Right ventricle myocardium superior (tissue), 1 donor: ENCODE measurements at places on chromosomes 6 and 20. TPM values are rescaled to one million over a fixed set of nuclear protein-coding genes. Genes with fewer than 3 reads are reported as not detected.

CD93 gene
- 37.0 TPM for total RNA-seq

TSHZ2 gene
- 4.9 TPM for total RNA-seq

ANKEF1 gene
- 0.73 TPM for total RNA-seq

CTCFL gene
- total RNA-seq = not detected

DLK2 gene
- total RNA-seq = 1.0 TPM

C20orf144 gene
- total RNA-seq = not detected

NR2E1 gene
- total RNA-seq = not detected

F13A1 gene
- total RNA-seq = 136 TPM

PARD6B gene
- total RNA-seq = 4.7 TPM

PKHD1 gene
- not detected for total RNA-seq

ZFP64 gene
- total RNA-seq = 7.9 TPM

DNA sequence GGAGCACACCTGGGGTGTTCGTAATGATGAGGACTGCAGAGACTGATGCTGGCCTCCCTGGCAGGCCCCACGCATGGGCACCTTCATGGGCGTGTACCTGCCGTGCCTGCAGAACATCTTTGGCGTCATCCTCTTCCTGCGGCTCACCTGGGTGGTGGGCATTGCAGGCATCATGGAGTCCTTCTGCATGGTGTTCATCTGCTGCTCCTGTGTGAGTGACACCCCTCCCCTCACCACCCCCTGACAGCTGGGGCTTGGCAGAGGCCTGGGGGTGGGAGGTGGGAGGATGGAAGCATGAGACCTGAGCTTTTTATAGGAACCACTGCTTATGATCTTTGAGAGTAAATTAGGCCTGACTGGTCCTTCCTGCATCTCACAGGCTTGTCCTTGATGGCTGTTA lies 6.7 kb downstream of the SLC12A5 start:
- no peak for DNase-seq

GRCh38 chr20:3916364-3916763 lies 27.2 kb downstream of the PANK2 start:
- DNase-seq = no peak

DNA sequence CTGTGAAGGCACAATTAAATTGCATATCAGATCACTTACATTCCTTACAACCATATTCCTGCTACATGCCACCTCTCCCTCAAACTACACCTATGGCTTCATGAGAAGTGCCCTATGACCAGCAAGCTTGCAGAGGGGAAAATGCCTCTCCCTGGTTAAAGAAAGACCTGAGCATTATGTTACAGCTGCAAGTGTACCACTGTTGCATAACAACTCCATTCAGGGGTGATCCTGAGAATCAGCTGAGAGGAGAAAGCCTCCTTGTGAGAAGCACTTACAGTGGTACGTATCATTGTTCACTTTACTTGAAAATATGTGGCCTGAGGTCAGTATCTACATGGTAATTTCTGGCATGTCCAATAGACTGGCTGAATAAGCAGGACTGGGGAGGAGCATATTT lies 20.0 kb downstream of the PDSS2 start:
- no peak for DNase-seq

- DNase-seq = no peak
Measured at GRCh38 chr6:72553531-72554511, 68.0 kb upstream of the KCNQ5 start.

- DNase-seq = no peak
Measured at GRCh38 chr6:167293088-167293589, 2.0 kb downstream of the UNC93A start.

GRCh38 chr6:22025468-22026163 lies 271.2 kb downstream of the PRL start:
- DNase-seq = no peak

GRCh38 chr20:22763257-22763906 lies 179.0 kb upstream of the FOXA2 start:
- DNase-seq = peak; percentile 50

DNA sequence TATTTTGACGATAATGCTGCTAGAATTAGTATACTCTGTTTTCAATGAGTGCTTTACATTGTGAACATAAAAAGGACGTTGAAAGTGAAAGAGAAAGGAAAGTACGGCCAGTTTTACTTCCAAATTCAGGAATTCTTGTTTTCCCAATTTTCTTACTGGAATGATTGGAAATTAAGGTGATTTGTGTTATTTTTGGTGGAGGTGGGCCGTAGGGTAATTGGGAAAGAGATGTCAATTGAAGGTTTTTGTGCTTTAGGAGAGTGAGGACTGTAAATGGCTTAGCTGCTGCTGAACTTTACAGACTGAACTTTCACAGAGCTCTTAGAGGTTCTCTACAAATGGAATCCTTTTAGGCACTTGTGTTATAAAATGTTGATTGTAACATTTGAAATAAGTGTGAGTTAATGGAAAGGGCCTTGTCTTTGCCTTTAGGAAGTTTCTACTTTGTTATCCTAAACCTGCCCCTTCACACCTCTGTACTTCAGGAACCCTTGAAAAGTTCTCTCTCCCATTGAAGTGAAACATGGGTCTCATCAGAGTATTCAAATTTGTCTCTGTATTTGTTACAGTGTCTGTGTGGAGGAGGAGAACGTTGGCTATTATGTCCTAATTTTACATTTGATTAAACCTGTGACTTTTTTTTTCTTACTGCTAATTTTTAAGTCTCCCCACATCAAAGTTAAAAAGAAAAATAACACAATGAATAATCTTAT lies 256.4 kb downstream of the ARID1B start:
- DNase-seq = no peak

- DNase-seq = no peak
Measured at GRCh38 chr6:48086187-48086586, 24.8 kb downstream of the PTCHD4 start.

DNA sequence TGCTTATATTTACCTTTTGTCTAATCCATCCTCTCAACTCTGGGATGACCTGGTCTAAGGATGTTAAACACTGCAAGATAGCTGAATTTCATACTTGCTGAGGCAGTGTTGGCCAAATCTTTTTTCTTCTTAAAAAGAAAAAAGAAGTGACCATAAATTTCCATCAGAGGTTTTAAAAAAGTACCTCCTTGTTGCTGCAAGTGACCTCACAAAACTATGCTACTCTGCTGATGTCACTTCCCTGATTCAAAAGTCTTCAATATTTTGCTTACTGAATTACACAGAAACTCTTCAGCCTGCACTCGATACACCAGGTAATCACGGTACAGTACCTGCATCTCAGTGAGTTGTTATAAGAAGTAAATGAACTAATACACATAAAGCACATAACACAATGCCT lies 107.2 kb upstream of the PRDM1 start:
- no peak for DNase-seq

DNA sequence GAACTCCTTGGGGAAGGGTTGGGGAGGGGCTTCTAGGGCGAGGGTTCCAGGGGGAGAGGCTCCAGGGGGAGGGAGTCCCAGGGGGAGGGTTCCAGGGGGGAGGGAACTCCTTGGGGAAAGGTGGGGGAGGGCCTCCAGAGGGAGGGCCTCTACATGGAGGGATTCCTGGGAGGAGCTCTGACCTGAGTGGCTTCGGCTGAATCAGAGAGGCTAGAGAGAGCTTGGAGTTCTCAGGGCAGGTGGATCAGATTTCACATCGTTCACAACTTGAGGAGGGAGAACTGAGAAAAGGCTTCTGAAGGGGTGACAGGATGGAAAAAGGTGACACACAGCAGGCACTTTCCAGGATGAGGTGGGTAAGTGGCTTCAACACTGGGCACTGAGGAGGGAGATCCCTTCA lies 49.1 kb downstream of the DAAM2 start:
- DNase-seq = no peak

GRCh38 chr6:53032849-53033248 lies 32.4 kb upstream of the FBXO9 start:
- DNase-seq = no peak

DNA sequence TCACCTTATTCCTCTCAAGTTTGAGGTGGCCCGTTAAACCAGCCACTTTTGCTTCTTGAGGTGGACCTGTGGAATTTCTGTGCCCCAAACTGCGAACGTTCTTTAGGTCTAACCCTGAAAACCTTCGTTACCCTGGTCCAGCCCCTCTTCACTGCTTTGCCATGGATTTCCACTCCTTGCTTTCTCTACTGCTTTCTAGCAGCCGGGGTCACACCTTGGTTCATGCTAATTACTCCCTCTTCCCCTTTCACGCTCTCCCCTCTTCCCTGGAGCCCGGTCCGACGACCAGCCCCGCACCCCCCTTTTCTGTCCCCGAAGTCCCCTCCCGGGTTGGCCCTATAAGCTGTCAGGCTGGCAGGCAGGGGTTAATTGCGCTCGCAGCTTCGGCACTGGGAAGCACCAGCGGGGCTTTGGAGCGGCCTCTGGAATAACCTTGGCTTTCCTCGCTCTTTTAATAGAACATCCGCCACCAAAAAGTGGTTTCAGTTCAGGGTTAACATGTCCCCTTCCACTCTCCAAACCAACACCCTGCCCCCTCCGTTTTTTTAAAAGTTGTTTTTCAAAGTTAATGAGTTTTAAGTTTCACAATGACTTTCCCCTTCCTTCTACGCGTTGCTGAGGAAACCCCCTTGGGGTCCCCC lies 1.4 kb upstream of the HIVEP1 start:
- peak; percentile 84 for DNase-seq

- DNase-seq = no peak
Measured at GRCh38 chr6:130134582-130134981, 88.2 kb downstream of the SAMD3 start.

GRCh38 chr6:107832151-107833056 lies 8.3 kb upstream of the SCML4 start:
- no peak for DNase-seq

DNA sequence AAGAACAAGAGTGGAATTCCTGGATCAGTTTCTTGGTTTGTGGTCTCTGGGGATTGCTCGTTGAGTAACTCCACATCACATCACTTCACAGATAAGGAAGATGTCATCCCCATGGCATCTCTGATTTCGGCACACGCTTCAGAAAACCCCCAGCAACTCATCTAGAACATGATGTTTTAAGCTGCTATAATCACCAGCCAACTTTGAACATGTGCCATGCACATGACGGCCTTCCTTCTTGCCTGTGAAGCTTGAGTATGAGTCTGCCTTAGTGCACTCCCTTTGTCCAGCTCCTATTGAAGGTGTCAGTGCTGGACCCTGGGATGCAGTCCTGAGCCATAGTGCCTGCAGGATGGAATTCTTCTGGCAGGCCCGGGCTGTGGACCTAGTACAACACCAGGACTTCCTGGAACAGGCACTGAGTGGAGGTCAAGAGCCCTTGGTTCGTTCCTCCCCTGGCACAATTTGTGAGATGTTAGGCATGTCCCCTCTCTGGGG lies 231.5 kb upstream of the SUPT3H start:
- DNase-seq = no peak

DNA sequence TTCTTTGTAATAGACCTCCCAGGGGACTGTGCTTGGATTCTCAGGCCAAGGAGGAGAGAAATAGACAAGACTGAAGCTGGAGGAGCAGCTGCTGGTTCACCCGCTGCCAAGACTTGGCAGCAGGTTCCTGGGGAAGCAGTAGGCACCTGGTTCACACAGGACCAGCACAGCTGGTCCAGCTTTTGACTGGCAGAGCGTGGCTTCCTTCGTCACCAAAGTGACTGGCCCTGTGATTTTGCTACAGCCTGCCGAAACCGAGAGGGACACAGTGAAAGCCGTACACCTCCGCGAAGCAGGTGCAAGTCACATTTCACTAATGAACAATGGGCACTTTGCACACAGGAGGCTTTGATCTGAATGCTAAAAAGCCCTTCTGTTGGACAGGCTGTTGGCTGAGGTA lies 199.0 kb downstream of the RNF144B start:
- DNase-seq = no peak

DNA sequence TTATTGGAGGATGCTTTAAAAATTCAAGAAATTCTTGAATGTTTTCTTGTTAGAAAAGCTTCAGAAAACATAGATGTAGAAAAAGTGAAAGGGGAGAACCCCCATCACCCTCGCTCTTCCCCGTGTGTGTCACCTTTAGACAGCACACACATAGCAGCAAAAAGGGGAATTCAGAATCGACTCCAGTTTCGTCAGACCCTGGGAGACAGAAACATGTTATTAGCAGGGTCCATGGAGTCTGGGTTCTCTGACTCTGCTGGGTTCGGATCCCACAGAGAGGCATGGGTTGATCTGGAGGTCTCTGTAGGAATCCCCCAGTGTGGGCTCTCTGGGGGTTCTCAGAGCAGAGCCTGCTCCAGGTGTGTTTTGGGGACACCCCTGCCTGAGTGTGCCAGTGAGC lies 43.7 kb downstream of the ARHGAP40 start:
- no peak for DNase-seq

- no peak for DNase-seq
Measured at GRCh38 chr6:47057830-47058540, 15.9 kb upstream of the ADGRF1 start.

DNA sequence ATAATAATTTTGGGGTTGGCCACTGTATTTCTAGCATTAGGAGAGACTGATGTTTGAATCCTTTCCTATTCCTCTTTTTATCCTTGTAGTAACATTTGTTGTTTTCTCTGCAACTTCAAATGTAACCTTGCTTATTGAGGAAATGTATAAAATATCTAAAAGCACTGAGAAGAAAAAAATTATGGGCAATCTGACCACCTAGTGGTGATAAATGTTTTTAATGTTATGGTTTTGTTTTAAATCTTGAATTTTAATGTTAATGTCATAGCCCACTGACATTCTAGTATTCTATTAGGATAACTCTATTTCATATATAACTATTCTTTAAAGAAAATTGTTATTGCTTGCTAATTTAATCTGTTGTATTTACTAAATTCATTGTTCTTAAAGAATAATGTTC lies 134.4 kb downstream of the FARS2 start:
- no peak for DNase-seq

GRCh38 chr6:94721459-94721858 lies 855.9 kb upstream of the MANEA start:
- no peak for DNase-seq

- DNase-seq = no peak
Measured at GRCh38 chr6:51778666-51779065, 308.7 kb downstream of the PKHD1 start.

GRCh38 chr6:27091661-27092315 lies 155.7 kb upstream of the PRSS16 start:
- DNase-seq = no peak

DNA sequence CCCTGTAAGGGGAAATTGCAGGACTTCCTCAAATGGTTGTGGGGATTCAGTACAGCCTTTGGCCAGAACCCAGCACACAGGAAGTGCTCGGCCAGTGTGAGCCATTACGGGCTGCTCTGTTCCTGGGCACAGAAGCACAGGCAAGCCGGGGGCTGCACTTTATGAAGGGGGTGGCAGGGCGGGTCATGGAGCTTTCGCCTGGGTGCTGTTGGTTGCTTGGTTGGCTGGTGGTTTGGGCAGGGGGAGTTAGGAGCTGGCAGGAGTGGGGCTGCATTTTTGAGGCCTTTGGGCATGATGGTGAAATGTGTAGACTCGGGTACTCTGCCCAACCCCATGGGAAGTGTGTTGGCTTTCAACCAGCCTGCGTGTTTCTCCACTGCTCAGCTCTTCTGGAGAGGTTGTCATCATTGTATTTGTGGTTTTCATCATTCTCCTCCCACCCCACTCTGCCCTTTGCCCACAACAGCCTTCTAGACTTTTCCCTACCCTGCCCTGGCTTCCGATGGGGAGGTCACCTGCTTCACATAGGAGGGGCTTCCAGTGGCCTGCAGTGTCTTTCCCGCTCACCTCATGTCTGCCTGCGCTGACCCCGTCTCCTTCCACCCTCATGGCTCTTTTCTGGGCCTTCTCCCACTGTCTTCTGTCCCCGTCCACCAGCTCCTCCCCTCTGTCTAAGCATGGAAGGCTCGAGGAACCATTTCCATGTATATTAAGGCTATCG lies 16.1 kb upstream of the RBM38 start:
- DNase-seq = peak; percentile 70

- DNase-seq = no peak
Measured at GRCh38 chr6:15551798-15552197, 111.0 kb downstream of the DTNBP1 start.

GRCh38 chr6:170162775-170163404 lies 128.0 kb downstream of the DLL1 start:
- no peak for DNase-seq
